Chondrocyte (in vitro differentiated cells): ENCODE measurements at places on chromosomes 16 and 17. TPM values are rescaled to one million over a fixed set of nuclear protein-coding genes. Genes with fewer than 3 reads are reported as not detected.

The LGALS9B gene
- total RNA-seq = not detected in 3 replicates

The FOXN1 gene
- not detected in 3 replicates for total RNA-seq

The FAM171A2 gene
- total RNA-seq = 14.8 to 20.6 TPM (median 18.6 TPM) in 3 replicates

The EZH1 gene
- total RNA-seq = 22.2 to 25.6 TPM (median 22.4 TPM) in 3 replicates

The DYNLL2 gene
- 15.7 to 17.1 TPM (median 16.0 TPM) in 3 replicates for total RNA-seq

The DCUN1D3 gene
- 40.9 to 46.0 TPM (median 44.4 TPM) in 3 replicates for total RNA-seq

The NHERF2 gene
- total RNA-seq = 61.5 to 89.4 TPM (median 87.0 TPM) in 3 replicates

The CEP95 gene
- 29.2 to 34.0 TPM (median 29.6 TPM) in 3 replicates for total RNA-seq

The ZFP90 gene
- total RNA-seq = 29.7 to 35.1 TPM (median 32.5 TPM) in 3 replicates

The TMEM106A gene
- total RNA-seq = 12.0 to 18.3 TPM (median 16.4 TPM) in 3 replicates

The ZNF385C gene
- 0.07 to 0.18 TPM in 2 of 3 replicates, not detected in the other for total RNA-seq

The CBFB gene
- 56.6 to 62.7 TPM (median 61.3 TPM) in 3 replicates for total RNA-seq

The MPHOSPH6 gene
- 13.5 to 23.8 TPM (median 14.6 TPM) in 3 replicates for total RNA-seq

The SMIM36 gene
- not detected in 3 replicates for total RNA-seq

The MLKL gene
- total RNA-seq = 2.7 to 3.4 TPM in 2 of 3 replicates, not detected in the other

The UTS2R gene
- total RNA-seq = not detected in 3 replicates

The C17orf78 gene
- total RNA-seq = not detected in 3 replicates

The INPP5K gene
- 30.2 to 35.3 TPM (median 34.3 TPM) in 3 replicates for total RNA-seq

The G6PC1 gene
- total RNA-seq = not detected in 3 replicates

The CES1 gene
- total RNA-seq = not detected in 3 replicates

The FGF11 gene
- total RNA-seq = 5.0 to 6.0 TPM (median 5.1 TPM) in 3 replicates

The HDAC5 gene
- total RNA-seq = 46.3 to 51.2 TPM (median 47.0 TPM) in 3 replicates

The CCL22 gene
- total RNA-seq = not detected in 3 replicates

The CLEC19A gene
- not detected in 3 replicates for total RNA-seq

The NPIPA1 gene
- 119 to 145 TPM (median 143 TPM) in 3 replicates for total RNA-seq

The BCL7C gene
- total RNA-seq = 34.6 to 37.5 TPM (median 37.3 TPM) in 3 replicates

The NPB gene
- 0.48 to 1.3 TPM (median 1.3 TPM) in 3 replicates for total RNA-seq

The GJC1 gene
- 26.8 to 50.5 TPM (median 46.4 TPM) in 3 replicates for total RNA-seq

The SMIM22 gene
- not detected in 3 replicates for total RNA-seq

The HSF5 gene
- 0.08 to 0.10 TPM in 2 of 3 replicates, not detected in the other for total RNA-seq

The CIAPIN1 gene
- 43.3 to 48.9 TPM (median 46.8 TPM) in 3 replicates for total RNA-seq

The TBC1D3C gene
- total RNA-seq = not detected in 3 replicates

The ZNF287 gene
- 13.0 to 16.2 TPM (median 14.6 TPM) in 3 replicates for total RNA-seq

The KRTAP17-1 gene
- not detected in 3 replicates for total RNA-seq

The KRTAP4-1 gene
- total RNA-seq = not detected in 3 replicates

The CCL3 gene
- total RNA-seq = not detected in 3 replicates

The KRT40 gene
- total RNA-seq = not detected in 3 replicates

The EME2 gene
- total RNA-seq = 16.9 to 28.4 TPM (median 19.7 TPM) in 3 replicates

The TBX4 gene
- not detected in 3 replicates for total RNA-seq

The ABCC12 gene
- not detected in 3 replicates for total RNA-seq

The PCGF2 gene
- total RNA-seq = 50.7 to 56.1 TPM (median 55.2 TPM) in 3 replicates

The ZNF48 gene
- total RNA-seq = 10.6 to 11.8 TPM (median 10.8 TPM) in 3 replicates
